ENCODE measurements at places on chromosomes 1 and 21. TPM values are rescaled to one million over a fixed set of nuclear protein-coding genes. Genes with fewer than 3 reads are reported as not detected.

Gene SLAMF7
- total RNA-seq = 1,669 TPM

Gene CNR2
- 2.1 TPM for total RNA-seq

Gene TLCD4
- not detected for total RNA-seq

Gene LRIG2
- total RNA-seq = 20.8 TPM

Gene PLEKHG5
- total RNA-seq = 0.33 TPM

Gene TSPEAR
- not detected for total RNA-seq

Gene PRAMEF25
- not detected for total RNA-seq

Gene ALG14
- 5.2 TPM for total RNA-seq

Gene AGBL4
- total RNA-seq = not detected
